ENCODE measurements at places on chromosomes 6 and 20. TPM values are rescaled to one million over a fixed set of nuclear protein-coding genes. Genes with fewer than 3 reads are reported as not detected.

- DNase-seq = no peak
Measured at GRCh38 chr6:17179530-17180073, 77.8 kb downstream of the STMND1 start.

DNA sequence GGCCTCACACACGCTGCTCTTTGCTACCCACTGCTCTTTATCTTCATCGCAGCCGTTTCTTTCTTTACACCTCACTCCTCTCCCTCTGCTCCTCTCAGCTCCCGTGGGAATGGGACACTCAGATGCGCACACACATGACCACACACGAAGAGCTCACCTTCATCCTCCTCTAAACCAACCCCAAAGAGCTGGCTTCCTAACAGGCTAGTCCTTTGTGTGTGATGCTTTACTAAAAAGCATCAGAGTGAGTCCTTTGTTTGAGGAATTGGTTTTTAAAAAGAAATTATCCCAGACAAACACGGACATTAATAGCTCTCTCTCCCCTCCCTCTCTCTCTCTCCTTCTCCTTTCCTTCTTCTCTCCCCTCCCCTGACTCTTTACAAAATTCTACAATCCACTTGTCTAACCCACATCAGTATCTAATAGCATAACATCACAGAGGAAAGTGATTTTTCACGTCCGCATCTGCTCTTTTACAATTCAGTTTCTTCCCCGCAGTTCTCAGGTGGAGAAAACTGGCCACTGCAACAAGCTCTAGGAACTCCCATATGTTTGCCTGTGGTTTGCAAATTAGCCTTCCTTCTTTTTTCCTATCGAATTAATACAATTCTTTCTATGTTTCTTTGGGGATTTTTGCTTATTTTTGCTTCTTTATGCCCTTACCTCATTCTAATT, 306.8 kb upstream of the CNR1 start:
- DNase-seq = no peak

GRCh38 chr6:17971128-17972073, 16.0 kb downstream of the KIF13A start:
- peak; percentile 70 for DNase-seq

- DNase-seq = no peak
Measured at GRCh38 chr20:15596220-15596890, 976.9 kb downstream of the KIF16B start.

Gene CRYBG1
- 1.4 TPM for total RNA-seq

DNA sequence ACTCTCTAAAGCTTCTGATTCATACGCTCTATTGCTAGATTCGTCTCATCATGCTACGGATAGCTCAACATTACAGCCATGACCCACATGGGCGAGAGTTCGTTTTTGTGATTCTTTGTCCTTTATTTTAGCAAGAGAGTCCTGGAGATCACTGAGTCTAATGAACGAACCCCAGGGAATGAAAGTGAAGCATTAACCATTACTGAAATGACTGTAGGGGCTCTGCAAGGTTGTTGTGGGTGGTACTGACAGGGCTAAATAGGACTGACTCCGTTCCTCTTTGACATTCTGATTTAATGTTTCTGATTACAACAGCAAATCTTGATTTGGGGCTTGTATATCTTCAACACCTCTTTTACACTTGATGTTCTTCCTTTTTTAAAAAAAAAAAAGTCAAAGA, 13.7 kb upstream of the RTF2 start:
- no peak for DNase-seq

GRCh38 chr6:113664909-113665308, 192.2 kb upstream of the MARCKS start:
- DNase-seq = no peak

Gene CARMIL1
- total RNA-seq = 21.3 TPM

- DNase-seq = no peak
Measured at GRCh38 chr6:138586638-138587037, 87.3 kb upstream of the NHSL1 start.

Gene PXMP4
- total RNA-seq = 1.2 TPM

GRCh38 chr6:88458662-88459061, 292.5 kb upstream of the CNR1 start:
- DNase-seq = no peak

- DNase-seq = no peak
Measured at GRCh38 chr6:42610416-42610815, 46.6 kb downstream of the UBR2 start.

DNA sequence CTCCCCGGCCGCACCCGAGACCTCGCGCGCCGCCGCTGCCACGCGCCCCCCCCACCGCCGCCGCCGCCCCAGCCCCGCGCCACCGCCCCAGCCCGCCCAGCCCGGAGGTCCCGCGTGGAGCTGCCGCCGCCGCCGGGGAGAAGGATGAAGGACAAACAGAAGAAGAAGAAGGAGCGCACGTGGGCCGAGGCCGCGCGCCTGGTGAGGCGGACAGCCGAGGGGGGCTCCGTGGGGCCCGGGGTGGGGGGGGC, 426 bp downstream of the ASXL1 start:
- no peak for DNase-seq

Gene FAM83B
- total RNA-seq = 1.9 TPM

DNA sequence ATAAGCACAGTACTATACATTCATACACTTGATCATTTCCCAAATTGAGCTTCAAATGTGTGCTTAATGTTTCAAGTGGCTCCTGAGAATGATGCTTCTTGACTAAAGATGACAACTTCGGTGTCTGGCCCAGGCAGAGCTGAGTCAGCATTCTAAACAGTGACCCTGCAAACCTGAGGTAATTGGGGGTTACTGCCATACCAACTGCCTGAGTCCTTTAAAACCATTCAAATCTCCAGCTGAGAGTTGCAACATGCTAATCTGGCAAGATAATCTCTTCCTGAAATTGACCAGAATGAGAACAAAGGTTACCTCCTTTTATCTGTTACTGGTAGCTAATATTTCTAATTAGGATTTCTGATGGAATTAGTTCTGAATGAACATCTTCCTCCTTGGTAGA, 8.2 kb downstream of the BACH2 start:
- DNase-seq = peak; percentile 50

Gene MUC21
- total RNA-seq = not detected

All from astrocyte (in vitro differentiated cells and primary cell).